Stimulated activated CD4-positive, alpha-beta T cell treated with anti-CD3 and anti-CD28 coated beads, Interleukin-12 subunit alpha, Interleukin-12 subunit beta, amount 100 ng/mL, for 4 hours (primary cell): ENCODE measurements at places on chromosomes 11 and 22.

- DNase-seq = no peak
These were observed 1255.2 kb downstream of the LRRC4C start for GRCh38 chr11:40204228-40204627.

DNA sequence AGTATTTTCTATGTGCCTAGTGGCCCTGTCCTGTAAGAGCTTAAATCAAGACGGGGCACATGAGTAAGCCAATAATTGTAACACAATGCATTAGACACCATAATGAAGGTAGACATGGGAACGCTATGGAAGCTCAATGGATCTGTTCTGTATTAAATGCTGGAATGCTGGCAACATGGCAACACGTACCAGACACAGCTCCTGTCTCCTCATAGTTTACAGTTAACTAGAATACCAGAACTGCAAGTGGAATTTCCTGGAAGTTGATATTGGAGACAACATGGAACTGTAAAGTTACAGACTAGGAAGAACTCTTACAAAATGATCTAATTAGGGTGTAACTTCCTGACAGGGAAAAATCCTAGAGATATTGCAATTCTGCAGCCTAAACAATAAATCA lies 12.4 kb downstream of the P4HA3 start:
- no peak for DNase-seq

DNA sequence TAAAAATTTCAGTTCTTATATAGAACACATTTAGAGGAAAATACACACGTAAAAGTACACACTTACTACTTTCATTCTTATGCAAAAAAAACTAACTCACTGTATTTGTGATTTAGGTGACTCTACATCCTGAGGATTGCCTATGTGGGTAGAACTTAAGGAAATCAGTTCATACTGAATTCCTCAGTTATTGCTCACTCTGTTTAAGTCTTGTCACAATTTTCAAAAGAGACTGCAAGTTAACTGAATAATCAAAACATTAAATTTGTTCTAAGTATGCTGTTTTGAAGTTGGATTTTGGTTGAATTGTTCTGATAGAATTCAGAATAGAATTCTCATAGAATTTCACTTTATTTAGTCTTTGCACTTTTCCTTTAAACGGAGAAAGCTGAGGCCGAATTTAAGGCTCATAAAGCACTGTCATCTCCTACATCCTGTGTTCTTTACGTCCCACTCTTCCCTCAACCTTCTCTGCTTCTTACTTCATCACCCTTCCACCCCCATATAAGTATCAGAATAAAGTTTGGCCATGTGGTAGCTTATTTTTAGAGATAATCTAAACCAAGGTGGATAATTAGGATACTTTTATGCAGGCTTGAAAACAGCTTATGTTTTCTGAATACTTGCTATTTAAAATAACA lies 59.8 kb downstream of the APOL5 start:
- DNase-seq = no peak

DNA sequence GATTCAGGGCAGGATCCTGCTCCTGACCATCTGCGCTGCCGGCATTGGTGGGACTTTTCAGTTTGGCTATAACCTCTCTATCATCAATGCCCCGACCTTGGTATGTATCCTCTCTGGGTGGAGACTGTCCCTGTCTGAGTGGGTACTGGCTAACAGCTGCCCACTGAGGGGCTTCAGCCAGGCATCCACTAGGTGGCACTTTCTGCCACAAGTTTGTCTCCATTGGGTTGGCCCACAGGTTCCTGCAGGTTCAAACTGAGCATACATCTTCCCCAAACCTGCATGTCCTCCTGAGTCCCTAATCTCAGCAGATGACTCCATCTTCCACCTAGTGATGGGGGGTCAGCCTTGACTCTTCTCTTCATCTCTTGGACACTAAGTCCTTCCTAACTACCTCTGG lies 4.4 kb downstream of the SLC2A11 start:
- no peak for DNase-seq

DNA sequence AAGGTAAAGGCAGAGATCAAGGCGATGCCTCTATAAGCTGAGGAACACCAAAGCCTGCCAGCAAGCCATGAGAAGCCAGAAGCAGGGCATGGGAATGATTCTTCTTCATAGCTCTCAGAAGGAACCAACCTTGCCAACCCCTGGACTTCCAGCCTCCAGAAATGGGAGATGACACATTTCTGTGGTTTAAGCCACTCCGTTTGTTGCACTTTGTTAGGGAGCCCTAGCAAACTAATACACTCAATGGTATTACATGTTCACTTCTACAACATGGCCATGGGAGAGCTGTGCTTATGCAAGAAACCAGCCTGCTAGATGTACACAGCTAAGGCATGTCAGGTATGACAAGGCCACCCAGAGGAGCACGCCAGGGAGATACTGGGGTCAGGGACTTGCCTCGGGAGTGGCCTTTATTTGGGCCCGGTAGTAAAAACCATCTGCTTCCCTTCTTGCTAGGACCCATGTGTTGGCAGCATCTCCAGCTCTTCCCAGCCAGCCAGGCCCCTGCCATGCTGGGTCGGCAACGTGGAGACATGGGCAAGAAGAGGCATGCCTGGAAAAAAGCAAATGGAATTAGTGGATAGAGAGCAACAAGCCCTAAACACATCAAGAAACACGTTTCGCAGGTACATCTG lies 3.6 kb downstream of the C11orf16 start:
- no peak for DNase-seq

DNA sequence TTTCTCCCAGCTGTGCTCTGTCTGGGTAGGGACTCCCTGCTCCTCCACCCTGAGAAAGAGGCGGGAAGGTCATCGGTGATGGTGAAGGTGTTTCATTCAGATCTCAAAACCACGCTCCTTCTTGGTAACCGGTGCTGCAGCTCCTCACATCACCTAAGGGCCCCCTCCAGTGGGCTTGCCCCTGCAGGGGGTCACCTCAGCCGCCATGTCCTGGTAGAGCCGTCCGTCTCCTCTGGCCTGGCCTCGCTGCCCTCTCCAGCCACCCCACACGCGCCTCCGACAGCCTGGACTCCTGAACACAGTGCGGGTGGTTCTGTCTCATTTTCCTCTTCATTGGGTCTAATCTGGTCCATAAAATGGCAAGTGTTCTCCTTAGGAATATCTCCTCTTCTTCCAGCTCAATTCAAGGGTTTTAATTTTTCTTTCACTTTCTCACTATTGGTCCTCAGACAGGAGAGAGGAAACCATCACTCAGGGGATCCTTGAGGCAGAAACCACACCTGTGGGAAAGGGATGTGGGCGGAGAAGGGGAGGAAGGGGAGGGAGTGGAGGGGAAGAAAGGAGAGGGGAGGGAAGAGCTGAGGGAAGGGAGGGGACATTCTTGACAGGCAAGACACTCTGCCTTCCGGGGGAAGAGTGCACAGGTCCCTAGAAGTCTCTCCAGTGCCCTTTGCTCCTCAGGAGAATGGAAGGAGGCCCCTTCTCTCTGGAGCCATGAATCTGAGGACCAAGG lies 1338.4 kb downstream of the TBC1D22A start:
- no peak for DNase-seq

GRCh38 chr11:46674463-46675287 lies 25.7 kb downstream of the ARHGAP1 start:
- no peak for DNase-seq

GRCh38 chr11:62401811-62402210 lies 17.0 kb upstream of the SCGB1A1 start:
- no peak for DNase-seq

DNA sequence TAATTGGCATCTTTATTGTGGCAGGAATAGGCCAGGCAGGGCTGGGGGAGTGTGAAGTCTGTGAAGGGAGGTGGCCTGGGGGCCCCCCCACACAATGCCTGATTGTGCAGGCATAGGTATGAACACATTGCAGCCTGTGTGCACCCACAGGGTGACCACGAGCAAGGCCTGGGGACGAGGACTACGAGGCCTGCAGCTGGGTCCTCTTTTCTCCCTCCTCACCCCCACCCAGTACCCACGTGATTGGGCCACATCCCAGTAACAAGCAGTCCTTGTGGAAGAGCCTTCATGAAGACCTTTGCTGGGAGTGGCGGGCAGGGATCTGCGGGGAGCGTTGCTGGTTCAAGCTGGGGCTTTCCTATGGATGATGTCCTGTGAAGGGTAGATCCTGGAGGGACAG lies 29.3 kb downstream of the ZBTB16 start:
- DNase-seq = no peak
